ENCODE measurements at places on chromosomes 2 and 18.

- no peak for DNase-seq
These were observed 70.1 kb downstream of the OXER1 start for GRCh38 chr2:42693688-42694479.

DNA sequence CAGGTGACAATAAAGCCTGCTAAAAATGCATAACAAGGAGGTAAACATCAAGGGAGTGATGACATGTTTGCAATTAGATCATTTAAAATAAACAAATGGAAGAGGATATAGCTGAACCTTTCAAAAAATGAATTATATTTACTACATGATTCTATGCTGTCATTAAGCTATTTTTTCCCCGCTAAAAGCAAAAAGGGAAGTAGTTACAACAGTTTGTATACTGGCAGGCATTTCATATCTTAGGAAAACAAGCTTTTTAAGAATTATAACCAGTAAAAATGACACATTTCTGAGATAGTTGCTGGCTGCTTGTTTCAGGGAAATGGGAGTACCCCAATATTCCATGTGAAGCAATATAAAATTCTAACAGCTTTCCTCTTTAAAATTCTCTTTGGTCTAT, 89.1 kb upstream of the ITGB6 start:
- no peak for DNase-seq

GRCh38 chr2:54632733-54633692, 90.4 kb upstream of the EML6 start:
- no peak for DNase-seq

- no peak for DNase-seq
These were observed 77.7 kb downstream of the RHOB start for GRCh38 chr2:20524412-20525040.

All from neuronal stem cell (in vitro differentiated cells).